ENCODE measurements at places on chromosomes 1 and 21.

DNA sequence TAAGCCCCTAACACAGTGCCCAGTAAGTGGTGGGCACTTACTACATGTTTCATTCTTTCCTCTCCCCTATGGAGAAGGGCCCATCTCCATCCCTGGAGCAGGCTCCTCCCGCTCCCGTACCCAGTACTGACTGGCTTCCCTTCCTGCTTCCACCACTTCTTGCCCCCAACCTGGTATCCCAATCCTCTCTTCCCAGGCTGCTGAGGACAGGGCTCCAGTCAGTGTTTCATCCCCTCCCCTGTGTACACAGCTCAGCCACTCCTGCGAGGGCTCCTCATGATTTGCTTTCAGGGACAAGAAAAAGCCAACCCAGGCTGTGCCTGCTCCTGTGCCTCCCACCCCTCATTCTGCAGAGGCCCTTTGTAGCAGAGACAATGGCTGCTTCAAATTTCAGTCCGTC, 20.8 kb upstream of the ETV3 start:
- no peak for DNase-seq

DNA sequence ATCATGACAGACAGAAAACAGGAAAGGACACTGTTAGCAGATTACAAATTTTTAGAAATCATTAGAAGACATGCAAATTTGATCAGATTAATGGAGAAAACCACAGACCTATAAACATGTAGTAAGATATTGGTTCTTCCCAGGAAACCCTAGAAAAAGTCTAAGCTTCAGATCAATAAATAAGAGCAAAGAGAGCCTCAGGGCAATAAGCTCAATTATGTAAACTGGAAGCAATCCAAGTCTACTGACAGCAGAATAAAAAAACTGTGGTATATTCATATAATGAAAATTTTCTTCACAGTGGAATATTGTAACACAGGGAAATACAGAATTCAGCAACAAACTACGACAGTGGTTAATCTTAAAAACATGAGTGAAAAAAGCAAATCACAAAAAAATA, 36.3 kb downstream of the NRDC start:
- no peak for DNase-seq

DNA sequence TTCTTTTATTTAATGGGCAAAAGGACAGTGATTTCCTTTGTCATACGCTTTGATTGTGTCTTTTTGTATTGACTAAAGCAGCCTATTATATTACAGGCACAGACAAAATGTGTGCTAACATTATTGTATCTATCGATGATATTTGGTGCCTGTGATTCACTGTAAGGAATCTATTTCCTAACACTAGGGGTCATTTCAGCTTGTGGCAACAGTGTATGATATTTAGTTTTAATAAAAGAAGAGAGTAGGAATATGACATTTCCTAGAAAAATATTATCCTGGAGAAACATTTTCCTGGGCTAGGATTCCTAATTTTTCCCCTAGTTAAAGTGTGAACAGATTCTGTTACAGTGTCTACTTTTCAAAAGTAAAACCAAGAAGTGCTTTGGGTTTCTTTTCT, 42.8 kb downstream of the TYW3 start:
- no peak for DNase-seq

GRCh38 chr1:233373226-233373625, 45.7 kb downstream of the MAP3K21 start:
- no peak for DNase-seq

DNA sequence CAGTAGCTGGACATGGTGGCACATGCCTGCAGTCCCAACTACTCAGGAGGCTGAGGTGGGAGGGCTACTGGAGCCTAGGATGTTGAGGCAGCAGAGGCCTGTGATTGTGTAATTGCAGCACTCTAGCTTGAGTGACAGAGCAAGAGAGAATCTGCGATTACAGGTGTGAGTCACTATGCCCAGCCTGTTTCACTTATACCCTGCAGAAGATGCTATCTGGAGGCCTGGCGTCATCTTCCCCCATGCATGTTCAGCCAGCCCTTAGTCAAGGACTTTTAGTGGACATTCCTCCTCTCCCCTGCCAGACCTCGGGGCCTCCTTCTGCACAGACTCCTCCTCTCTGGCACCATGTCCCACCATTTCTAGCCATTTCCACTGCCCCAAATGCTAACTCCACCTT, 36.3 kb upstream of the RCC2 start:
- DNase-seq, result peak; percentile 6

DNA sequence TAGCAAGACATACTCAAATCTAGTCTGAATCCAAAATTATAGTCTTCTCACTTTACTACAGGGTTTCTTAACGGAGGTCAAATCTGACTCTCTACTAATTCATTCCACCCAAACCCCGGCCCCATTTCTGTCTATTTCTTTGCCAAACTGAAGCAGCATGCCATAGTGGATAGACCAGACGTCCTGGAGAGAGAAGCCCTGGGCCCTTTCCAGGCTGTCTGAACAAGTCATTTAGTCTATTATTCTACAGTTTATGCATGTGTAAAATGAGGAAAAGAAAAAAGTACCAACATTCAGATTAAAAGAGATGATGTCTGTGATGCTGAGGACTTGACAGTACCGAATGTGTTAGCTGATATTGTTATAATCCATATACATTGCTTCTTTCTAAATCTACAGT, 95.0 kb downstream of the GDAP2 start:
- DNase-seq, result no peak

GRCh38 chr1:231337043-231337471, 595 bp downstream of the EXOC8 start:
- no peak for DNase-seq

GRCh38 chr1:2050793-2051682, 827 bp downstream of the PRKCZ start:
- no peak for DNase-seq

GRCh38 chr1:54989968-54990810, 8.5 kb upstream of the BSND start:
- DNase-seq, result no peak

DNA sequence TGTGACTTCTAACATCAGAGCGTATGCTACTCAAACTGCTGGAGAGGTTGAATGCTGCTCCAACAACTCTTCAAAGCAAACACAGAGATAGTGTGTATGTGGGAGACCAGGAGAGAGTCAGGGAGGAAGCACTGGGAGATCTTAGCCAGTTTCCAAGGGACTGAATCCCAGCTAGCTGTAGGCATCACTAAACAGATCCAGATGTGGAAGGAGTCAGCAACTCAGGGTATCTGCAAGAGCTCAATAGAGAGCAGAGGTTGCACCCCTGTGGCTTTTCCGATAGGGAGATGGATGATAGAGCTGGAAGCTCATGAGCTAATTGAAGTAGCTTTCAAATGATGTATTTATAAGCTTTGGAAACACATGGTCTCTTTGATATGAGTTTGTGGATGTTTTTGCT, 168.9 kb upstream of the HOOK1 start:
- no peak for DNase-seq

- no peak for DNase-seq
Observed at GRCh38 chr1:224592636-224593582, 23.2 kb upstream of the CNIH3 start.

GRCh38 chr1:39678889-39679288, 7.0 kb upstream of the NT5C1A start:
- no peak for DNase-seq

Measured in T-helper 2 cell treated with Interferon-gamma antibody and Interleukin-4, amounts not matched to agents 5 μg/mL and 100 μg/mL, for 36 hours (primary cell).